ENCODE measurements at places on chromosomes 2 and 18. TPM values are rescaled to one million over a fixed set of nuclear protein-coding genes. Genes with fewer than 3 reads are reported as not detected.

Gene SP9
- total RNA-seq: not detected

Gene PSD4
- 394 TPM for total RNA-seq

Gene DES
- not detected for total RNA-seq

Gene ALPI
- total RNA-seq: not detected

Gene UGT1A3
- not detected for total RNA-seq

Gene BMP10
- not detected for total RNA-seq

Gene TP53I3
- 5.3 TPM for total RNA-seq

Gene GALNT14
- not detected for total RNA-seq

Gene UGP2
- 164 TPM for total RNA-seq

Gene EVX2
- total RNA-seq: not detected

Gene MYOM1
- total RNA-seq: 1.3 TPM

Gene KCNJ3
- total RNA-seq: not detected

Gene HJURP
- total RNA-seq: 135 TPM

Gene HOXD13
- total RNA-seq: not detected

Gene DIPK1C
- total RNA-seq: not detected

Gene MZT2B
- total RNA-seq: 458 TPM

Gene COL4A4
- total RNA-seq: not detected

Gene INHBB
- not detected for total RNA-seq

Gene TMEM131
- 35.9 TPM for total RNA-seq

Gene CNDP1
- not detected for total RNA-seq

Gene MIB1
- total RNA-seq: 37.4 TPM

Gene POTEJ
- total RNA-seq: not detected

Gene STPG4
- total RNA-seq: 0.21 TPM

Gene WDR43
- 70.3 TPM for total RNA-seq

Gene TUBA3D
- total RNA-seq: not detected

Gene RPE
- 49.9 TPM for total RNA-seq

Gene LYG1
- 1.4 TPM for total RNA-seq

Gene CCDC141
- 19.5 TPM for total RNA-seq

Gene KCNG2
- not detected for total RNA-seq

Gene SAG
- total RNA-seq: not detected

Gene AOX1
- not detected for total RNA-seq

Gene PREPL
- 21.0 TPM for total RNA-seq

Gene DNAJC5G
- total RNA-seq: not detected

Gene CNGA3
- total RNA-seq: not detected

Gene NRP2
- total RNA-seq: 4.2 TPM

Gene POU3F3
- not detected for total RNA-seq

Gene C1GALT1C1L
- total RNA-seq: not detected

Gene UXS1
- 95.3 TPM for total RNA-seq

Gene EML6
- total RNA-seq: 1.3 TPM

Gene PUS10
- 7.7 TPM for total RNA-seq

All from activated CD8-positive, alpha-beta T cell treated with anti-CD3 and anti-CD28 coated beads, Interleukin-2, amount 10 ng/mL, durations not matched to agents 7 days and 5 days (primary cell).